ENCODE measurements at places on chromosomes 5 and 9.

DNA sequence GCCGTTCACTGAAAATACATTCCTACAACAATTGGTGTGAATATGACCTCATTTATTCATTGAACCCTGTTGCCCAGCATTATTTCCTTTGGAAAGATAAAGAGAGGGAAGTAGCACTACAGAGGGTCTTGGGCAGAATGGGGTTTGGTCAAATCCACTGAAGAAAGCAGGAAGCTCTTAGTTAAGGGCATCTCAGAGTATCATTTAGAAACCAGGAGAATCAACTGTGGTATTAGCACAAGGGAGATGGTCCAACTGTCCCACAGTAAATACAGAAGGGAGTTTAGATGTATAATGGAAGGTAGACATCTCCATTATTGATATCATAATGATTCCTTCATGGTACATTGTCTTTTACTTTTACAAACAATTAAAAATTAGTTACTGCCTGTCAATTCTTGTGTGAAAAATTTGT is 47.1 kb downstream of the LIX1 start:
- DNase-seq, result no peak

DNA sequence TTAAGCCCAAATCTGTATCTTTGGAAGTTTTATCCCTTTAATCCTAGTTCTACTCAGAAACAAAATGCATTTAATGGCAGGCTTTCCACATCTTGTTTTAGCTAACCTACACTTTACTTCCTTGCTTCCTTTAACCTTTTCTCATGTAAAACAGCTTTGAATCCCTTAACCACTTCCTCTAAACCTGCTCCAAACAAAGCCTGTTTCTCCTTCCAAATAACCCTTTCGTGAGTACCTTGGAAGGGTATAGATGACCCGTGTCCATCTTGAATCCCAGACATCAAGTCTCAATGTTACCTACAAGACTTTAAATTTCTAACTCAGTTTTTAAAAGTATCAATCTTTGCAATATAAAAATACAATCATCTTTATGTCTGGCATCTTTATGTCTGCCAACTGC is 78.4 kb downstream of the DROSHA start:
- no peak for DNase-seq

DNA sequence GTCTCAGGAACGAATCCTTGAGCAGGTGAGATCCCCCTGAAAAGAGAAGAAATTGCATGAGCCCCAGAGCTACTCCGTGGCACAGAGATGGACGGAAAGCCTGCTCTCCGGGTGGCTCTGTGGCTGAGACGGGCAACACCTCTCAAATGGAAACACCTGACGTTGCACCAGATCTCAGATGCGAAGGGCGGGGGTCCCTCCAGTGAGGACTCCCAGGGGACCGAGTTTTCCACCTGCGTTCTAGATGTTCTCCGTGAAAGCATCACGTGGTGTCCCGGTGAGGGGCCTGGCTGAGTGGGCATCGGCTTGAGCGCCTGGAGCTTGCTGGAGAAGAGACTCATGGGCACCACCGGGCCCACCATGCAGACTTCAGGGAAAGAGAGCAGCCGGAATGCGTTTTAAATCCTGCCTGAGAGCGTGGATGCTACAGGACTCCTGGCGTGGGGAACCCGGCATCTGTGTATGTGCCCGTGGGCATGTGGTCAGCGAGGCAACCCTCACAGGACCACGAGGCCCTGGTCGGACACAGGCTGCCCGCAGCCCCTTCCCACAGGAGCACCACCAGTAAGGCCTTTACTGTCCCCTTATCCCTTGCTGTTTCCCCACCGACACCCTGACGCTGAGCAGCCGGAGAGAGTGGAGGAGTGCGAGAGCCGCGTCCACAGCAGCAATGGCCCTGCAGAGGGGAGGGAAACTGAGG is 378.4 kb upstream of the IRX4 start:
- no peak for DNase-seq

DNA sequence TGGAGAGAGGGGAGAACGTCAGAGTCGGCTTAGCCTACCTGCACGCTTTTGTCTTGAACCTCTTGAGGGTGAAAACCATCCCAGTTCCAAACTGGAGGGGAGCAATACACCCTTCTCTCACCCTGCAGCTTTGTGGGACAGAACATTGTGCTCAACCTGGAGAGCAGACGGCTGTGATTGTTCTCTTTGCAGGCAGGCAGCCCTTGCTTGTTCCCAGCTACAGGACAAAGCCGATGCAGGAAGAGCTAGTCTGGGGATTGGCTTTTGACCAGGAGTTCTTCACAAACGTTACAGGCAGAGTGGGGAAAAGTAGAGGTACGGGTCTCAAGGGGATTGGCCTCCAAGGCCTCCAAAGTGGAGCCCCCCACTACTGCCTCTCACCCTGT is 33.9 kb upstream of the ARHGAP26 start:
- DNase-seq, result no peak

GRCh38 chr9:121434969-121435368 is 64.7 kb downstream of the GGTA1 start:
- no peak for DNase-seq

GRCh38 chr5:97888439-97888838 is 705.4 kb upstream of the RIOK2 start:
- no peak for DNase-seq

GRCh38 chr5:53915120-53915519 is 354.7 kb downstream of the NDUFS4 start:
- DNase-seq, result no peak

DNA sequence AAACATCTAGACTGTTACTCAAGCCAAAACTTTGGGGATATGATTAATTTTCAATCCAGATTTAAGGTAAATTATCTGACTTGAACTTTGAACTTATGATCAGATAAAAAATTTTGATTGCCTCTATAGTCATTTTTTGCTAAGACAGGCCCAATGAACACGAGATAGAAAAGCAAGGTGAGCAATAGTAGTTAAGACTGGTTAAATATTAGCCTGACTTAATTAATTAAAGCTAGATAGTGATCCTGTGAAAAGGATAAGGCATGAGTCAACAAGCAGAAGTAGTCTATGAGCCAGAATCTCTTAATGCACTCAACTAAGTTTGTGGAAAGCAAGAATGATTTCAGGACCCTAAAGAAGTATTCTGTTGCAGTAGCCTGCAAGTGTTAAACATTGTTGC is 66.5 kb downstream of the PDE4D start:
- no peak for DNase-seq

DNA sequence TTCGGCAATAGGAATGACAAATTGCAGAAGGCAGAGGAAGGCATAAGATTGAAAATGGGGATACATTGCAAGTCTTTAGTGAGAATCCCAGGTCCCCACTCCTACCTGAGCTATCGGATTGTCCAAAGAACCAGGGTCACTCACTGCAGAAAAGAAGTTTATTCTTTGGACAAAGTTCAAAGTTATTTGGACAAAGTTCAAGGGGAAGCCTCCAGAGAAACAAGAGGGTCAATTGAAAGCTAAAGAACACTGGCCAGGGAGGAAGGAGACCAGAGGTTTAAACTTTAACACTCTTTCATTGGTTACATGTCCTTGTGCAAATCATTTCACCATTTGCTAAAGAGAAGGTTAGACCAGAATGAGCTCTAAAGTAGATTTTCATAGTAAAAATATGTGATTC is 5.2 kb upstream of the UHRF2 start:
- no peak for DNase-seq

- no peak for DNase-seq
Measured at GRCh38 chr5:179610903-179611265, 12.6 kb downstream of the HNRNPH1 start.

DNA sequence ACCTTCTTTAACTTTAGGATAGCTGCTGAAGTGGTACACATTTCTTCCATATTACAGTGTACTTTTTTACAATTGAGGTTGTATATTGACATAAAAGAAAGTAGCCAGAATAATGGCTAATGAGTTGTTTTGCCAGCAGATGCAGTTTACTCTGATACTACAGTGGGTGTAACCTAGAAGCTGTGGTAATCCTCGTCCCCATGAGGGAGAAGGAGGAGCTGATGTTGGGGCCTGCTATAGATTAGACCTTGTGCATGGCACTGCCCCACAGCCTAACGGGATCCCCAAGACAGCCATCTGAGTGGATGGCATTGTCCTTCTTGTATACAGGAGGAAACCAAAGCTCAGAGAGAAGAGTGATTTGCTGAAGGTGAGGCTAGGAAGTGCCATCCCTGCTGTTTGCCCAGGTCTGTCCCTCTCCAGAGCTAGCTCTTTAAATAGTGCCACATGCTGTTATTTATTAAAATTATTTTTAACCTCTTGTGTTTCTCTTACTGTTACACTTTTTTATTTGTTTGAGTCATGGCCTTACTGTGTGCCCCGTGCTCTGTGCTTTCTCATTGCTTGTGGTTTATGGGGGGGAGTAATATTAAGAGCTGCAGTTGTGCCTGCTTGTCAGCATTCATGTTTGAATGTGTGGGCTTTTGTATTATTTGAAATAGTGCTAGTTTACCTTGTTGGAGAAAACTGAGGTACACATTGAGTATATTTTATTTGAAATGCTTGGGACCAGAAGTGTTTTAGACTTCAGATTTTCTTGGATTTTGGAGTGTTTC is 65.3 kb downstream of the ICE1 start:
- no peak for DNase-seq

DNA sequence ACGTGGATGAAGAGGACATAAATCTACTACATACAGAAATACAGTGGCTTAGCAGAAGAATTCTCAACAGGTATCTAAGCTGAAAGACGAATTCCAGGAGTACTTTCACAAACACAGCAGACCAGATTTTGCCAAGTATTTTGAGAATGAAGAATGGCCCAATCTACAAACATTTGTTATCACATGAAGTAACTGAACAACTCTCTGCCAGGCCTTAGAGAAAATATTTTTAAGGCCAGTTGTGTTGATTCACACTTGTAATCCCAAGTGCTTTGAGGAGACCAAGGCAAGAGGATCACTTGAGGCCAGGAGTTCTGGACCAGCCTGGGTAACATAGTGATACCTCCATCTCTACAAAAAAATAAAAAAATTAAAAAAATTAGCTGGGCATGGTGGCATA is 14.3 kb downstream of the AGTPBP1 start:
- no peak for DNase-seq

GRCh38 chr9:93959739-93960154 is 4.6 kb upstream of the BARX1 start:
- DNase-seq, result no peak

- peak; percentile 33 for DNase-seq
Measured at GRCh38 chr5:96714951-96715451, 52.8 kb downstream of the CAST start.

GRCh38 chr5:93299681-93300308 is 281.2 kb downstream of the NR2F1-AS1 start:
- DNase-seq, result no peak

DNA sequence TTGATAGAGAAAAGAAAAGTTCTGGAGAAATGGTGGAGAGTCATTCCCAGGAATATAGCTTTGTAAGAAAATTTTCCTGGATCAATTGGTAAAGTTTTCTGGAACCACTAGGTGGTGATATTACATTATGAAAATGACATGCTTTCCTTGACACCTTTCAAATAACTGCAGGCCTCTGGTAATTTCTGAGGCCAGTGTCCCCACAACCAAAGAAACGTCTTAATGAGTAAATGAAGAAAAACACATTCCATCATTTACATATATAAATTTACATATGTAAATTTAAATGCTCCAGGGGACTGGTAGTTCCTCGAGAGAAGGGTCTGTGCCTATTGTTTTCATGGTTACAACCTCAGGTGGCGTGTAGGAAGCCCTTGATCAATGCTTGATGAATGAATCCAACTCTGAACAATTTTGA is 17.2 kb upstream of the RGS3 start:
- DNase-seq, result no peak

GRCh38 chr5:133400831-133401351 is 211.4 kb downstream of the FSTL4 start:
- no peak for DNase-seq

- DNase-seq, result no peak
Measured at GRCh38 chr5:41968153-41968723, 43.2 kb downstream of the FBXO4 start.

GRCh38 chr9:98472216-98472615 is 216.8 kb upstream of the TBC1D2 start:
- DNase-seq, result no peak

GRCh38 chr9:34553511-34554021 is 30.8 kb upstream of the ENHO start:
- DNase-seq, result no peak

- DNase-seq, result no peak
Measured at GRCh38 chr9:29160763-29161353, 1587.6 kb upstream of the C9orf72 start.

DNA sequence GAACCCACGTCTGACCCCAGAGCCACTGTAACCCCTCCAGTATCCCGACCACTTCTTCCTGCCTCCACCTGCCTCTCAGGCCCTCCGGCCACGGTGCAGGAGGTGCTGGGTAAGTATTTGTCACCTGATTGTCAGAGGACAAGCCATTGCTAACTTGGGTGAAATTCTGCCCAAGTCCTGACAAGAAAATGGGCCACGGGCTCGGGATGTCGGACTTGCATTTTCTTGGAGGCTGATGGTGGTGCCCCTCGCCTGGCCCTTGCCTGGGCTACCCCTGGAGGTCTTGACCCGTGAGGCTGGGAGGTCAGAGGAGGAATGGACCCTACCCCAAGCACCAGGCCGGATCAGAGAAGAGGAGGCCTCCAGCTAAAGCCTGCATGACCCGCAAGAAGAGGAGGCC is 149.7 kb upstream of the COL5A1 start:
- DNase-seq, result no peak

DNA sequence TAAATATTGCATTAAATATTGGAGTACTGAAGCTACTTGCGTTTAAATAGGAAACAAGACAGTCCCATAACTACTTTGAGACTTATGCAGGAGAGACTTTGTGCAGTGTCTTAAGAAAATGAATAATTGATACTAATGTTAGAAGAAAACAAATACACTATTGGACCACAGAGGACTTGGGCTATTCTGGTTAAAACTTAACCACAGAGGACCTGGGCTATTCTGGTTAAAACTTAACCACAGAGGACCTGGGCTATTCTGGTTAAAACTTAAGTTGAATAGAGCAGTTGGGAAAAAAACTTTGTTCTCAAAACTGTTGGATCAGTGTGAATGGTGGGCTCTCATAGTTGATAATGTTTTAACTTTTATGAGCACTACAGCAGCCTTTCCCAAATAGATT is 141.7 kb downstream of the WDR70 start:
- no peak for DNase-seq

GRCh38 chr9:89052470-89053097 is 61.3 kb downstream of the S1PR3 start:
- DNase-seq, result no peak

GRCh38 chr9:137365056-137365455 is 57.9 kb downstream of the EXD3 start:
- no peak for DNase-seq

DNA sequence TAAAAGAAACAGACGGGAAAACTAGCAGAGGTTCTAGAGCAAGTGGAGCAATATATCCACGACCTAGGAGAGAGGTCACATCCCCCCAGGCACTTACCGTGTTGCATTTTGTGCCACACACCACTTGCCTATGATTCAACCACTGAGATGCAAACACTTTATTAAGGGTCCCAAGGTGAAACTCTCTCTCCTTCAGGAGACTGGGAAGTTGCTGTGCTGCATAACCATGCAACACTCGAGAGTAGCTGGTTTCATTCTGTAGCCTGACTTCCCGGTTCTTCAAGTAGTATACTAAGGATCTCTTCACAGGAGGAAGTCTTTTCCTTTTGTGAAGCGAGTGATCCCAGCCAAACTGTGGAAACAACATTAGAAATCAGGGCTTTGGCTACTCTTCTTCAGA is 1.6 kb downstream of the DCAF12 start:
- no peak for DNase-seq

GRCh38 chr5:74587300-74587699 is 53.2 kb downstream of the ENC1 start:
- no peak for DNase-seq
